Stimulated activated CD4-positive, alpha-beta T cell treated with anti-CD3 and anti-CD28 coated beads, TNF-alpha, amount 100 ng/mL, for 1 hour (primary cell): ENCODE measurements at places on chromosomes 16 and 17.

GRCh38 chr17:62566996-62567578, 60.4 kb upstream of the MRC2 start:
- DNase-seq, result no peak

GRCh38 chr16:87003414-87003755, 313.8 kb downstream of the C16orf95 start:
- no peak for DNase-seq

- no peak for DNase-seq
These were observed 9.0 kb upstream of the GGA2 start for GRCh38 chr16:23519282-23519681.

- no peak for DNase-seq
These were observed 287.9 kb downstream of the CPPED1 start for GRCh38 chr16:12515746-12516145.

DNA sequence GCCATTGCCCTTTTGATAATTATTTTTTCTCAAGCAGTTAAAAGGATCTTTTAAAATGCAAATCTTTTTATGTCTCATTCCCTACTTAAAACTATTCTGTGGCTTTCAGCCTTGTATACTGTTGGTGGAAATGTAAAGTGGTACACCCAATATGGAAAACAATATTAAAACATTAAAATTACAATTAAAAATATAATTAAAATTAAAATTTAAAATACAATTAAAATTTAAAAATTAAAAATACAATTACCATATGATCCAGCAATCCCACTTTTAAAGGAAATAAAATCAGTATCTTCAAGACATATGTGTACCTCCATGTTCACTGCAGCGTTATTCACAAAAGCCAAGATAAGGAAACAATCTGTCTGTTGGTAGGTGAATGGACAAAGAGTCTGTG, 340.8 kb upstream of the TOM1L1 start:
- DNase-seq, result no peak

- no peak for DNase-seq
These were observed 358.8 kb upstream of the CDH5 start for GRCh38 chr16:66007717-66008116.

- no peak for DNase-seq
These were observed 9.8 kb downstream of the CHST6 start for GRCh38 chr16:75485230-75486013.

DNA sequence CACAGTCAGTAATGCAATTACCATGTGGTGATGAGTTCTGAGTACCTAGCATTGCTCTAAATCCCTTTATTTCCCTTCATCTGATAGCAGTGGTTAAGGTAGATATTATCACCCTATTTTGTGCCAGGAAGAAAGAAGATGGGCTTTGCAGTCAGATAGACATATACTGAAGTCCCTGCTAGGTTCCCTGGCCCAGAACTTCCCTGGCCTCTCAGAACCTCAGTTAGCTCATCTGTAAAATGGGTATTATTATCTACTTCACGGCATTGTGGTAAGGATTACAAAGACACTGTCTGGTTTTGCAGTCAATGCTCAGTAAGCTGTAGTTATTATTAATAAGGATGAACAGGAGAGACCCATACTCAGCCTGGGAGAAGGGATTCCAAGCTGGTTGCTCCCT, 4.6 kb upstream of the CRYBA1 start:
- DNase-seq, result no peak

- DNase-seq, result no peak
These were observed 122.0 kb upstream of the CHMP6 start for GRCh38 chr17:80869481-80870145.

DNA sequence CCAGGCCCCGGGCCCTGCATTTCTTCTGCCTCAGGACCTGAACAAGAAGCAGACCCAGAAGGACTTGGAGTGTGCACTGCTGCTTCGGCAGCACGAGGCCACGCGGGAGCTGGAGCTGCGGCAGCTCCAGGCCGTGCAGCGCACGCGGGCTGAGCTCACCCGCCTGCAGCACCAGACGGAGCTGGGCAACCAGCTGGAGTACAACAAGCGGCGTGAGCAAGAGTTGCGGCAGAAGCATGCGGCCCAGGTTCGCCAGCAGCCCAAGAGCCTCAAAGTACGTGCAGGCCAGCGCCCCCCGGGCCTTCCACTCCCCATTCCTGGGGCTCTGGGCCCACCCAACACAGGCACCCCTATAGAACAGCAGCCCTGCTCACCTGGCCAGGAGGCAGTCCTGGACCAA, 9.2 kb downstream of the HIRIP3 start:
- DNase-seq, result no peak
